Adipocyte (in vitro differentiated cells): ENCODE measurements at places on chromosomes 4 and X.

DNA sequence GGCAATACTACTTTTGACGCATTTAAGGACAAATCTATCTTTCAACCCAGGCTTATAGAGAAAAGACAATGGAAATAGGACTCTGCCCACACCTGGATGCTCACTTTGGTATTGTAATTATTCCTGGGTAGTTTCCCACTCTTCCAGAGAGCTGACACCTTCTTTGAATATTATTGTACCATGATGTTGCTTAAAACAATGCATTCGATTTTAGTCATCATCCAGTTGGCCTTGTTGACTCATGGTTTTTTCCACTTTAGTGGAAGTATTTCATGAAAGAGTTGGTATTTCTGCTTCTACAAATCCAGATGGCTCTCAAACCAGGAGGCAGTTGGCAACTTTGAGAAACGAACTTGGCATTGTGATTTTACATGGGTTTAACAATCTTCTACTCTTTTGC is 124.2 kb downstream of the ENOX2 start:
- DNase-seq = no peak

DNA sequence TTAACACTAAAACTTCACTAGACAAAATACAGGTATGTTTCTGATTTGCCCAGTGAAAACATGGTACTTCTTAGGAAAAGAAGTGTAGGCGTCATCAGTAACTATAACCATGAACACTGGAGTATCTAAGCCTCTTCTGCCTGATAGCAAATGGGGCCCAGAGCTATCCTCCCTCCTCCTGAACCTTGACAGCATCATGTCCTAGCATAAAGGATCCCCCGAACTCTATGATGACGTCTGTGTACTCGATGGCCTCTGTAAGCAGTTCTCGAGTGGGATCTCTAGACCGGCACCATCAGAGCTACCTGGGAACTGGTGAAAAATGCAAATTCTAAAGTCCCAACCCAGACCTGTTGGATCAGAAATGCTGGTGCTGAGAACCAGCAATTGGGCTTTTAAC is 36.3 kb upstream of the MTNR1A start:
- no peak for DNase-seq

DNA sequence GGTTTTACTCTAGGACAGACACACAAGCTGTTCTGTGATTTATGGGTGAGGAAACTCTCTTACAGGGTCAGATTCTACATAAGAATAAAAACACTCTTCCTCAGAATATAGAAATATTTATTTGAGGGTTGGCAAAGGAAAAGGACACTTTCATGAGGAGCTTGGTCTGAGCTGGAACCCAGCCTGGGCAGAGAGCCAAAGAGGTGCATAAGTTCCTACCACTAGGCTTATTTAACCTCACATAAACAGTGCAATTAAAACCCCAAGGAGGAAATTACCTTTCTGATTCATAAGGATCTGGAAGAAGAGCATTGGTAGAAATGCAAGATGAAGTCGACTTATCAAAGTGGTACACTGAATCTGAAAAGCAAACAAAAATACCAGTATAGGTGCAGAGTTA is 32.9 kb downstream of the SETD7 start:
- DNase-seq = no peak

DNA sequence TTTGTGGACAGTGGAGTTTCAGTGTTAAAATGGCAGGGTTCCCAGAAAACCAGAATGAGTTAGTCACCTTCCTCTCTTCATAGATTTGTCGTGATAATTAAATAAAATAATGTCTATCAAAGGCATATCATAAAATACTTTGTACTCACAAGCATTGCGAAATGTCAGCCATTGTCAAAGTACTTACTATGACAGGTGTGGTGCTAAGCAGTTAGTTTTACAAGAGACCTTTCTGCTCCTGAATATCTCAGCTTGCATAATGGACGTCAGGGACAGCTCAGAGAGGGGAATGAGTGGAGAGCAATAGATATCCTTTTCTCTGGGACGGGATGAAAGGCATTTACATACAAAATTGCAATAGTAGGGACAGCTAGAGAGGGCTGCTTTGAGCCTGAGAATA is 560.9 kb downstream of the KCNIP4 start:
- DNase-seq = no peak

DNA sequence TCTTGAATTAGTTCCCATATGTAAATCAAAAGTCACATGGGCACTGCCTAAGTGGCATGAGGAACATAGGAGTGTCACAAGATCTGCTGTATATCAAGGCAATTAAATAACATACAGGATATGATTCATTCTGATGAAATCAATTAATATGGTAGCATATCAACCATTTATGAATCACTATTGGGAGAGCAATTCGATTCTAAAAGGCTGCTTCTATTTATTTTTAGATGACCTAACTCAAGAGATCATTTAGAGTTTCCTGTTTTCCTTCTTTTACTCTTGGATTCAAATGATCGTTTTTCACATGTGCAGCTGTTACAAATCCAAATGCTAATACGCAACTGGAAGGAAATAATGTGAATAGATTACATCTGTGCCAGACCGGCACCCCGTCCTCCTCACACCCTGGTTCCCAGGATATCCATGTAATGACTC is 81.9 kb downstream of the HCCS start:
- peak; percentile 19 for DNase-seq

DNA sequence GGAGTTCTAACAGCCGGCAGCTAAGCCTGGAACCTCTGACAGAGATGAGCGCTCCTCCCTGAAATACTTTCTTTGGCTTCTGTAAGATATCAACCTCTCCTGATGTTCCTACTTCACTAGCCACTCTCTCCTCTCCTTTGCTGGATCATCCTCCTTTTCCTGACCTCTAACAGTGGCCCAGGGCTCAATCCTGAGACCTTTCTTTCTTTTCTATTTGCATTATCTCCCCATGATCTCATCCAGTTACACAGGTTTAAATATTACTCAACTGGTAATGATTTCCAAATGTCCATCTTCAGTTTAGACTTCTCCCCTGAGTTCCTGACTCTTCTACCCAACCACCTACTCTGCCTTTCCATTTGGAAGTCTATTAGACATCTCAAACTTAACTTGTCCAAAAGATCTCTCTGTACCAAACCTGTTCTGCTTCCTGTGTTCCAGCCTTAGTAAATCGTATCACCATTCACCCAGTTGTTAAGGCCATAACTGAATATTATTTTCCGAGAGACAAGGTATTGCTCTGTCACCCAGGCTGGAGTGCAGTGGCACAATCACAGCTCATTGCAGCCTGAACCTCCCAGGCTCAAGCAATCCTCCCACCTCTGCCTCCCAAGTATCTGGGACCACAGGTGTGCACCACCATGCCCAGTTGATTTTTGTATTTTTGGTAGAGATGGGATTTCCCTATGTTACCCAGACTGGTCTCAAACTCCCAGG is 41.1 kb downstream of the RFC1 start:
- DNase-seq = no peak

- DNase-seq = no peak
Measured at GRCh38 chrX:125786316-125786715, 379.8 kb downstream of the DCAF12L2 start.

GRCh38 chr4:11503166-11503565 is 74.5 kb upstream of the HS3ST1 start:
- DNase-seq = no peak

DNA sequence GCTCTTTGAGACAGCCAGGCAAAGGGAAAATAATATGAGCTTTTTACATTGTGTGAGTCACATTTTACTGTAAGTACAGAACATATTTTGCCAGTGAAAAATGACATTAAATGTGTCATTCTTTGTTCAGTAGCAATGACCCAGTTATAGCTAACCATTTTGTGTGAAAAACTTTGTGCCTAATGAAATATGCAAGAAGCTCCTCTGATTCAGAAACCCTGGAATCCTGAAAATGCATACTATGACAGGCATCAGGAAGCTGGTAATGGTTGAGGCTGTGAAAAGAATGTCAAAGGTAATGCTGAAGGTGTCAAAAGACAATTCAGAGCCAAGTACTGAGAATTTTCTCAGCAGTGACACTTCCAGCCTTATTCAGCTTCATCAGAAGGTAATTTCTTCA is 549.5 kb upstream of the SMIM31 start:
- no peak for DNase-seq

- no peak for DNase-seq
Measured at GRCh38 chr4:8254076-8254475, 15.5 kb upstream of the HTRA3 start.

DNA sequence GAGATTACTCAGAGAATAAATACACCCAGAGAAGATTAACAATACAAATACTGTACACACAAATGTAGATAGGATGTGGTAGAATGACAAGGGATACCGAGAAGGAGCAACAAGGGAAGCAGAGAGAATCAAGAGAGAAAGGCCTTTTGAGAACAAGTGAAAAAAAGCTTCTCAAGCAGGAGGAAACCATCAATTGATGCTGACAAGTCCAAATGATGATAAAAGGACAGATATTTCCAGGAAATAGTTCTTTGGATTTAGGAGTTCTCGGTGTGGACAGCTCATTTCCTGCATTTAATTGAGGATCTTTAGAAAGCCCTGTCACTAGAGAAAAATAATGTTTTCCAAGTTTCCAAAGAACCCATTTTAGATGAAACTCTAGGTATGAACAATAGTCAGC is 48.1 kb downstream of the NPY5R start:
- DNase-seq = no peak

DNA sequence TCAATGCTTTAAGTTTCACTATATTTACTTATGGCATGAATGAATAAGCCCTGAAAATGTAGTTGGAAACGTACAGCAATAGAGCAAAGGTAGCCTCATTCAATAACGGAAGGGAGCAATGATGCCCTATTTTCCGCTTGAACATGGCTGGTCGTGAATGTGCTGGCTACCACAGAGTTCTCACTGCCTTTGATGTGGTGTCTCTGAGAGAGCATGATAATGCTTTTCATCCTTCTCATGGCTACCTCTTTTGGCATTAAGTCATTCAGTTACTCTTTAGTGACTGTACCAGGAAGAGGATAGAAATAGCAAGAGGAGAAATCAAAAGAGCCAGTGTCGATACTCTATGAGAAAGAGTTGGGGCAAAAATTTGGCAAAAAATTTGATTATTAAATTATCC is 308.0 kb downstream of the PPP3CA start:
- DNase-seq = no peak

DNA sequence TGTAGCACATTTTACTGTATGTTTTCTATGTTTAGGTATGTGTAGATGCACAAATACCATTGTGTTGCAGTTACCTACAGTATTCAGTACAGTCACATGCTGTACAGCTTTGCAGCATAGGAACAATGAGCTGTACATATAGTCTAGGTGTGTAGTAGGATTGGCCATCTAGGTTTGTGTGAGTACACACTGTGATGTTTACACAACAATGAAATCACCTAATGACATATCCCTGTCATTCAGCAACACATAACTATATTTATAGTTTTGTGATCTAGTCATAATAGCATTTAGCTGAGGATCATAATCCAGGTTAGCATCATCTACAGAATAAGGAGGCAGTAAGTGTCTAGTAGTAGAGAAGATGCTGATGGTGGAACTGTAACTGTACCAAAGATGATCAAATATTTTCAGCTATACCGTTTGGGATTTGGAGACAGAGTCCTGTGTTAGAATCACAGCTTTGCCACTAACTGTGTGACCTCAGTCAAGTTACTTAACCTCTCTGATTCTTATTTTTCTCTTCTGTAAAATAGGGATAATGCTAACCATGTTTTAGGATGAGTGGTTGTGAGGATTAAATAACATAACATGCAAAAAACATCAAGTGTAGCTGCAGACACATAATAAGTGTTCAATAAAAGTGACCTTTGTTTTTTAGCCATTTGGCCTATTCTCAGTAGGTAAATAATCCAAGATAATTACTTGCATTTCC is 73.3 kb downstream of the LIMCH1 start:
- no peak for DNase-seq
